ENCODE measurements at places on chromosomes 12 and 14. TPM values are rescaled to one million over a fixed set of nuclear protein-coding genes. Genes with fewer than 3 reads are reported as not detected.

Gene NFE2
- total RNA-seq, result 1.4 TPM

Gene ST8SIA1
- total RNA-seq, result 4.4 TPM

Gene CMKLR1
- total RNA-seq, result 1.7 TPM

Gene GZMH
- not detected for total RNA-seq

Gene AQP5
- 1.7 TPM for total RNA-seq

Gene FOXN4
- 0.26 TPM for total RNA-seq

Gene RESF1
- total RNA-seq, result 116 TPM

Gene PHC1
- 934 TPM for total RNA-seq

Gene PTPN21
- total RNA-seq, result 16.1 TPM

Gene MFAP5
- 0.86 TPM for total RNA-seq

Gene RNASE2
- not detected for total RNA-seq

Gene RTL1
- total RNA-seq, result not detected

Gene ABCC9
- not detected for total RNA-seq

Gene KRT77
- not detected for total RNA-seq

Gene TAS2R8
- total RNA-seq, result not detected

Gene CLEC4D
- not detected for total RNA-seq

Gene KLRC2
- total RNA-seq, result not detected

Gene BATF
- total RNA-seq, result not detected

Gene CELA1
- not detected for total RNA-seq

Gene REP15
- total RNA-seq, result 0.80 TPM

Gene SERPINA5
- 1.9 TPM for total RNA-seq

Gene GRIP1
- 37.6 TPM for total RNA-seq

Gene TSPAN8
- total RNA-seq, result not detected

Gene MGAT4C
- 3.0 TPM for total RNA-seq

Gene SLC6A13
- not detected for total RNA-seq

All from H1 (cell line).